ENCODE measurements at places on chromosomes 3 and 15. TPM values are rescaled to one million over a fixed set of nuclear protein-coding genes. Genes with fewer than 3 reads are reported as not detected.

GRCh38 chr3:98557324-98558010 is 25.7 kb downstream of the GPR15 start:
- H3K36me3 ChIP-seq = no peaks in the 10 kb centered on the region
- H3K4me3 ChIP-seq = no peak overlapping the region
- H3K4me1 ChIP-seq = no peaks in the 10 kb centered on the region
- no peak overlapping the region for H3K27ac ChIP-seq

GRCh38 chr15:63037976-63038720 is 4.4 kb upstream of the TPM1 start:
- no peaks in the 10 kb centered on the region for H3K36me3 ChIP-seq
- H3K4me1 ChIP-seq = peaks cover 18% of the 10 kb centered on the region
- DNase-seq = no peak
- no peak overlapping the region for H3K27ac ChIP-seq

DNA sequence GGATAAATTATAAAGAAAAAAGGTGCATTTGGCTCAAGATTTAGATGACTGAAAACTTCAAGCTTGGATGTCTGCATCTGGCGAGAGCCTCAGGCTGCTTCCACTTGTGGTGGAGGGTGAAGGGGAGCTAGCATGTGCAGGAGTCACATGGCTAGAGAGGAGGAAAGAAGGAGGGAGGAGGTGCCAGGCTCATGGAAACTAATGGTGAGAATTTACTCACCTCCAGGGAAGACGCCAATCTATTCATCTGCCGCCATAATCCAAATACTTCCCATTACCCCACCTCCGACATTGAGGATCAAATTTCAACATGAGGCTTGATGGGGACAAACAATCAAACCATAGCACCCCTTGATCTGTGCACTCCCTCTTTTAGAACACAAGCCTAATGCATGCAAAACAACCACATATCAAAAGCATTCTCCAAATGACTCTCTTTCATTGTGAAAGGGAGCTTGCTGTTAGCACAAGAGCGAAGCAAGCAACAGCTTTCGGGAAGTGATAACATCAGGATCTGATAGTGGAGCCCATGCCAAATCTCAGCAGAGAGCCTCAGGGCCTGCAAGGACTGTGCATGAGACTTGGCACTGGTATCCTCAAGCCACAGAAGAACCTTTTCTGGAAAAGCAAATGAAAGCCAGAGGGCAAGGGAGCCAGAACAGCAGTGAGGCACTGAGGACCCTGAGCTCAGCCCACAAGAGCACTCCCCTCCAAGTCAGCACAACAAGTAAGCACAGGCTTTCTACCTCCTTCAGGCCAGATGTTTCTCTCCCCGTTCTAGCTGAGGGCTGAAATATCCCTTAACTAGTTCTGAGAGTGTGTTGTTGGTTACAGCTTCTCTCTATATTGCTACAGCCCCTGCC is 50.2 kb upstream of the THBS1 start:
- no peak overlapping the region for H3K4me3 ChIP-seq
- no peaks in the 10 kb centered on the region for H3K27me3 ChIP-seq
- peak overlapping the region; percentile 13 for H3K27ac ChIP-seq
- no peaks in the 10 kb centered on the region for H3K36me3 ChIP-seq
- DNase-seq = no peak
- H3K4me1 ChIP-seq = no peaks in the 10 kb centered on the region

GRCh38 chr3:180466401-180467011 is 135.5 kb upstream of the TTC14 start:
- DNase-seq = no peak
- H3K4me1 ChIP-seq = no peaks in the 10 kb centered on the region
- no peaks in the 10 kb centered on the region for H3K36me3 ChIP-seq
- H3K27ac ChIP-seq = no peak overlapping the region
- H3K4me3 ChIP-seq = no peak overlapping the region

- no peak for DNase-seq
- no peak overlapping the region for H3K4me3 ChIP-seq
- peaks cover 92% of the 10 kb centered on the region for H3K4me1 ChIP-seq
Measured at GRCh38 chr3:183513046-183513706, 42.3 kb downstream of the KLHL6 start.

GRCh38 chr15:41594801-41595746 is 36.1 kb downstream of the TYRO3 start:
- no peaks in the 10 kb centered on the region for H3K4me1 ChIP-seq
- no peak for DNase-seq
- no peak overlapping the region for H3K4me3 ChIP-seq
- no peaks in the 10 kb centered on the region for H3K27me3 ChIP-seq

DNA sequence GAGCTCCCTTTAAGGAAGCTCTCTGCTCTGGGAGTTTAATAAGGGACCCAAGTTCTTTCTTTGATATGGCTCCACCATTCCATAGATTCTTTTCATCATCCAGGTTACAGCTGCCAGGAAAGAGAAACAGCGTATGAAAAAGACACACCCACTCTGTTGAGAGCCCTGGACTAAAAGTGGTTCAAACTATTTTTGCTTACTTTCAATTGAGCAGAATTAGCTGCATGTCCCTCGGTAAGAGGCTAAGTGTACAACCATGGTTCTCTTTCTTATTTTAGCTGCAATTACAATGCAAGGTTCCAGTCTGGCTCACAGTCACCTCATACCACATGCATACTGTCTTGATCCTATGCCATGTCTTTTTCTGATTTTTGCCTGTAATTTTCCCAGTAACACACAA is 1288.3 kb downstream of the NSUN3 start:
- H3K36me3 ChIP-seq = no peaks in the 10 kb centered on the region
- no peak overlapping the region for H3K4me3 ChIP-seq
- H3K27me3 ChIP-seq = no peaks in the 10 kb centered on the region
- no peak for DNase-seq
- H3K27ac ChIP-seq = no peak overlapping the region
- no peaks in the 10 kb centered on the region for H3K4me1 ChIP-seq

DNA sequence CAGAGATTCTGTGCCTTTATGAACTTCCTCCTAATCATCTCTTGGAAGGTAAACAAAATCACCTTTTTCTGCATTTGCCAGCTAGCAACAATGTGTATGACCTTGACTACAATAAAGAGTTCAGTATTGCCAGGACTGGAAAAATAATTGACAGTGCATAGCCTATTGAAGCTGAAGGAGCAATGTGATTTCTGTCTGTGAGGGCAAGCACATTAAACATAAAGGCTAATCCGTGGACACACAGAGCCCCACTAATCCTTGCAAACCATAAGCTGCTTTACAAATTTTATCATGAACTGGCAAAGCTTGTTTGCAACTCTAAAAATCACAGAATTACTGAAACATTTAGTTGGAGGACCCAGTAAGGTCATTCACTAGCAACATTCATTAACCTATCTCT is 563.8 kb downstream of the PYDC2 start:
- no peaks in the 10 kb centered on the region for H3K36me3 ChIP-seq
- no peaks in the 10 kb centered on the region for H3K27me3 ChIP-seq
- H3K4me1 ChIP-seq = no peaks in the 10 kb centered on the region
- no peak overlapping the region for H3K27ac ChIP-seq
- H3K4me3 ChIP-seq = no peak overlapping the region

DNA sequence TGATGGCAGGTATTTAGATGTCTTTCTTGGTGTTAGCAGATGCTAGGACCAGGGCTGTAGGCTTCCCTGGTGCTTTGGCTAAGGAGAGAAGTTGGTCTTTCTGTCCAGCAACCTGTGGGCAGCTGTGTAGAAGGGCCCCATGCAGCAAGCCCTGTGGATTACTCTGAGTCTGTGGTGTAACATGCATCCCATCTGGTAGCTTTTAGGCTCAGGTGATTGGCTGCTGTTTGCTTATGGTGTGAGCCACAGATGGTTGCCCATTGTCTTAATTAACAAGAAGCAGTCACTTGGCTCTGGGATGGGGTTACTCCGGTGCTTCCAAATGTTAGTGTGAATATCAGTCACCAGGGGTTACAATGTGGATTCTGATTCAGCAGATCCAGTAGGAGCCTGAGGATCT is 368.6 kb upstream of the C2CD4B start:
- DNase-seq = no peak
- no peaks in the 10 kb centered on the region for H3K36me3 ChIP-seq

DNA sequence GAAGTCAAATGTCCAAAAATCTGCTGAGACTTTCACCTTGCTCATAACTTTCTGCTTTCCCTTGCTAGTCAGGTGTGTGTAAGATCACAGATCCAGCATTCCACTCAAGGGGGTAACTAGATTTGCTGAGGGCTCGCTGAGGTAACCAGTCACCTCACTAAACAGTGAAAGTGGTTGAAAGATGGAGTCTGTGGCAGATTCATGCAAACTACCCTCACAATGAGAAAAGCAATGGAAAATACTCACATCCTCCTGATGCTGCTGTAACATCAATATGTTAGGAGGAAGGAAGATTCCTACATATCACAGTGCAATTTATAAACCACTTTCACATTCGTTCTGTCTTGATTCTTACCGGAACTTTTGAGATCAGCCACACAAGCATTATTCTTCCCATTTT is 174.3 kb upstream of the BCL6 start:
- H3K4me1 ChIP-seq = peaks cover 11% of the 10 kb centered on the region
- H3K27me3 ChIP-seq = no peaks in the 10 kb centered on the region
- no peaks in the 10 kb centered on the region for H3K36me3 ChIP-seq
- DNase-seq = no peak

DNA sequence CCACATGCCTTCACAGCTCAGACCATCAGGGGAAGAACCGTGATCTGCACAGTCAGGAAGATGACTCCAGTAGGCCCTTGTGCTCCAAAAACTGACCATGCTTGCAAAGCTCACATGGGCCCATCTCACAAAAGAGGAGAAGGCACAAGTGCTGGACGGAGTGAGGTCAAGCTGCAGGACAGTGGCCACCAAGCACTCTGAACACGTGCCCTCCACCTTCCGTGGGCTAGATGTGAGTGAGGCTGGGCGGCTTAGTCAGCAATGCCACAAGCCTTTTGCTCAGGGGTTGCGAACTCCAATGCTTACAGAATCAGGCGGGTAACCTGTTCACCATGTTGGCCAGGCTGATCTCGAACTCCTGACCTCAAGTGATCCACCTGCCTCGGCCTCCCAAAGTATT is 70.9 kb downstream of the SCN5A start:
- no peaks in the 10 kb centered on the region for H3K36me3 ChIP-seq
- peak; percentile 46 for DNase-seq
- H3K4me1 ChIP-seq = no peaks in the 10 kb centered on the region
- no peak overlapping the region for H3K4me3 ChIP-seq
- H3K27ac ChIP-seq = no peak overlapping the region

DNA sequence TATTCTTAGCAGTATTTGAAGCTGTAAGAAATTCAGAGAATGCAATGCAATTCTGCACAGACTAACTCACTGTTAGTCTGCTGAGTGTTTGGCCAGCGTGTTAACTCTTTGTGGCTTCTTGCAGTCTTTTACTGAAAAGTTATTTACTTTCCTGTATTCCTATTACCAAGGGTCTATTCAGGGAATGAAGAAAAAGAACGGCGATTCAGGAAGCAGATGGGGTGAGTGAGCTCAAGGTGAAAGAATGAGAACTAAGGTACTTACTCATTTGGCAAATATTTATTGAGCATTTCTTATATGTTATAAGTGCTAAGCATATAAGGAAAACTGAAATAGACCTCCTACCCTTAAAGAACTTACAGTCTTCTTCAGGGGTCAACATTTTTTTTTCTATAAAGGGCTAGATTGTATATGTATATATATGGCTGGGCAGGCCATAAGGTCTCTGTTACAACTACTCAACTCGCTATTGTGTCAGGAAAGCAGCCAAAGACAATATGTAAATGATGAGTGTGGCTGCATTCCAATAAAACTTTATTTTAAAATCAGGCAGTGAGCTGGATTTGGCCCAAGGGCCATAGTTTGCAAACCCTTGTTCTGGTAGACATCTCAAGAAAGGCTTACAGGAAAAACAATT is 271.9 kb upstream of the GADL1 start:
- no peak overlapping the region for H3K27ac ChIP-seq
- H3K27me3 ChIP-seq = no peaks in the 10 kb centered on the region
- H3K4me1 ChIP-seq = no peaks in the 10 kb centered on the region
- DNase-seq = no peak
- H3K4me3 ChIP-seq = no peak overlapping the region
- no peaks in the 10 kb centered on the region for H3K36me3 ChIP-seq

- no peak overlapping the region for H3K4me3 ChIP-seq
- H3K27me3 ChIP-seq = peaks cover 9% of the 10 kb centered on the region
- DNase-seq = no peak
- H3K36me3 ChIP-seq = no peaks in the 10 kb centered on the region
- no peaks in the 10 kb centered on the region for H3K4me1 ChIP-seq
- H3K27ac ChIP-seq = no peak overlapping the region
Measured at GRCh38 chr15:91282486-91282885, 182.4 kb downstream of the SV2B start.

DNA sequence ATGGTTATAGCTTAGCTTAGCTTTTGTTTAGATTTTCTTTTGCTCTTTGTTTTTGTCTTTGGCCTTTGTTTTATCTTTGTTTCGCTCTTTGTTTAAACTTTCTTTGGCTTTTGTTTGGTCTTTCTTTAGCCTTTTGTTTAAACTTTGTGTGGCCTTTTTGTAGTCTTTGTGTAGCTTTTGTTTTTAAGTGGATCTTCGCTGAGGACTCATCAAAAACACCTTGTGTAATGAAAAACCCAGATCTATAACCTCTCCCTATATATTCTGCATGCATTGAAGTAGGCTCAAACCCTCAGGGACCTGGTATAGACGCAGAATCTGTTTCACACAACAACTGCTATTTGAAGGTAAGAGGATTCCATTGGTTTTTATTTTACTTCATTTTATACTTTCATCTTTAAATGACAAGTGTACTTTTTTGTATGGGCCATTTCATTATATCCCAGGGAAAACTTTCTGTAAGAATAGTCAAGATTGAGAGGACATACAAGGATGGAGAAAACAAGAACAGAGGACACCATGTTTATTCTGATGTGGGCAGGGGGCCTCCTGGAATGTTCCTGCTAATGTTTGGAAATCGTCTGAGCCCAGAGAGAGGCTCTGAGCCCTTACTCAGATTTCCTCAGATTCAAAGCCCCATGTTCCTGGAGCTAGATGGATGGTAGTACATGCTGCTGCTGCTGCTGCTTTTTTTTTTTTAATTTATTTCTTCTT is at the start of gene MOBP:
Gene MOBP, plus strand, starts transcription at position 287 of the 714 bp plus-strand sequence. CDS start 34,390 bp downstream, outside the sequence.
- no peaks in the 10 kb centered on the region for H3K27me3 ChIP-seq
- H3K36me3 ChIP-seq = no peaks in the 10 kb centered on the region
- H3K4me3 ChIP-seq = no peak within 1 kb of the TSS
- no peak for DNase-seq

- no peaks in the 10 kb centered on the region for H3K4me1 ChIP-seq
- H3K27me3 ChIP-seq = no peaks in the 10 kb centered on the region
- no peak overlapping the region for H3K4me3 ChIP-seq
- DNase-seq = no peak
Measured at GRCh38 chr15:101563176-101563796, 73.8 kb upstream of the PCSK6 start.

GRCh38 chr15:76575274-76575673 is 238.7 kb downstream of the ISL2 start:
- H3K27me3 ChIP-seq = no peaks in the 10 kb centered on the region
- H3K27ac ChIP-seq = no peak overlapping the region
- no peak overlapping the region for H3K4me3 ChIP-seq
- no peaks in the 10 kb centered on the region for H3K36me3 ChIP-seq

CCDC39 gene
- total RNA-seq = not detected

MYZAP gene
- 26.2 TPM for total RNA-seq

RLBP1 gene
- total RNA-seq = not detected

GRAMD1C gene
- total RNA-seq = 14.2 TPM

MRAS gene
- 21.6 TPM for total RNA-seq

CMC1 gene
- total RNA-seq = 39.6 TPM

GOLIM4 gene
- total RNA-seq = 35.9 TPM
